Natural killer cell treated with Interleukin-12 subunit alpha and Interleukin-12 subunit beta and Interleukin-15 and Interleukin-18, amount 100 ng/mL, for 72 hours (primary cell): ENCODE measurements at places on chromosomes 6 and 20. TPM values are rescaled to one million over a fixed set of nuclear protein-coding genes. Genes with fewer than 3 reads are reported as not detected.

DNA sequence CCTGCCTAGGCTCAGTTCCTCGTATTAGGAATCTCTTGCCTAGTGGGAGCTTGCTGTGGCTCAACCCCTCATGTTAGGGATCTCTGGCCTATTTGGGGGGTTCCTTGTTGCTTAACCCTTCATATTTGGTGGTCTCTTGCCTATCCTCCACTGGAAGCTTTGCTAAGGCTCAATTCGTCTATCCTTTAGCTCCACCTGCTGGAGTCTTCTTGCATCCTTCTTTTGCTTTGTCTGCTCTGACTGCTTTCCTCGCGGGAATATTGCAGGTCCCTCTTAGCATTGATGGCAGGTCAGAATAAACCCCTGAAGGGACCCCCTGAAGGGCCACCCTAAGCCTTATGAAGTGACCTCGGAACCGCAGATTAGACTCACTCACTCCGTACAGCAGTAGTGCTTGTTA is 203.0 kb upstream of the TBX18 start:
- DNase-seq = no peak

Gene AGER
- 29.7 TPM for total RNA-seq

GRCh38 chr6:169324656-169325459 is 71.2 kb upstream of the THBS2 start:
- no peak for DNase-seq

DNA sequence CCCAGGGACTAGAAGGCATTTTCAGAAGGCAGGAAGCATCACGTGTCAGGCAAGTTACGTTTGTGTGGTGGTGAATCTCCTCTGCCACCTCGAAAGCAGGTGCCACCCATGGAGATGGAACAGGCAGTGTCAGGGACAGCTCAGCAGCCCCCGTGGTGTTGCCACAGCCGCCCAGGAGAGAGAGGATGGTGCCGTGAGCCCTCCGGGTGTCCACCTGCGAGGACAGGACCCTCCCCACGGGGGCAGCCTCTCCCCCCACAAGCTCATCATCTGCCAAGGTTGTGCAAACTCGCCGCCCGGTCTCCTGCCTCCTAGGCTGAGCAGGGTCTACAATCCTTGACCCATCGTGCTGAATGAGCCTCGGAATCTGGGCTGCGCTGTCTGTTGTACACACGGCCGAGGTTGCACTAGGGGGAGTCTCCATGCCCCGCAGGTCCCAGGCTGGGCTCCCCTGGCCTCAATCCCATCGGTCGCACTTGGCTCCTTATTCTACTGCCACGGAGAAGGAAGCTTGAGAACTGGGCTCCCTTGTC is 40.1 kb downstream of the DACT2 start:
- no peak for DNase-seq

Gene ULBP1
- 1.5 TPM for total RNA-seq
